ENCODE measurements at places on chromosomes 11 and 22. TPM values are rescaled to one million over a fixed set of nuclear protein-coding genes. Genes with fewer than 3 reads are reported as not detected.

DNA sequence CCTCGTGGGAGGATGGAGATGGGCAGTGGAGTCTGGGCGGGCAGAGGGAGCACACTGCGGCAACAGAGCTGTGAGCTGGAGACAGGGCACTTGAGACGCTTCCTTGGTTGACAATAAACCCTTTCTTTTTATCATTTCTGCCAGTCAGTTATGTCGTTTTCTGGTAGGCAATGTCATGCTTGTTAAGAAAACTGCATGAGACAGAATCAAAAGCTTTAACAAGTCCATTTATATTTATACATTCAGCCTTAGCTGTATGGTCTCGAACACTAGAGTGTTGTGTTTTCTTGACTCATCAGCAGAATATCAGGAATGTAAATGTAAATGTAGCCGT is 31.9 kb downstream of the PPFIA1 start:
- no peak for DNase-seq

- no peak for DNase-seq
Observed at GRCh38 chr22:44179989-44180705, 578 bp upstream of the PARVG start.

The PATE2 gene
- not detected for total RNA-seq

DNA sequence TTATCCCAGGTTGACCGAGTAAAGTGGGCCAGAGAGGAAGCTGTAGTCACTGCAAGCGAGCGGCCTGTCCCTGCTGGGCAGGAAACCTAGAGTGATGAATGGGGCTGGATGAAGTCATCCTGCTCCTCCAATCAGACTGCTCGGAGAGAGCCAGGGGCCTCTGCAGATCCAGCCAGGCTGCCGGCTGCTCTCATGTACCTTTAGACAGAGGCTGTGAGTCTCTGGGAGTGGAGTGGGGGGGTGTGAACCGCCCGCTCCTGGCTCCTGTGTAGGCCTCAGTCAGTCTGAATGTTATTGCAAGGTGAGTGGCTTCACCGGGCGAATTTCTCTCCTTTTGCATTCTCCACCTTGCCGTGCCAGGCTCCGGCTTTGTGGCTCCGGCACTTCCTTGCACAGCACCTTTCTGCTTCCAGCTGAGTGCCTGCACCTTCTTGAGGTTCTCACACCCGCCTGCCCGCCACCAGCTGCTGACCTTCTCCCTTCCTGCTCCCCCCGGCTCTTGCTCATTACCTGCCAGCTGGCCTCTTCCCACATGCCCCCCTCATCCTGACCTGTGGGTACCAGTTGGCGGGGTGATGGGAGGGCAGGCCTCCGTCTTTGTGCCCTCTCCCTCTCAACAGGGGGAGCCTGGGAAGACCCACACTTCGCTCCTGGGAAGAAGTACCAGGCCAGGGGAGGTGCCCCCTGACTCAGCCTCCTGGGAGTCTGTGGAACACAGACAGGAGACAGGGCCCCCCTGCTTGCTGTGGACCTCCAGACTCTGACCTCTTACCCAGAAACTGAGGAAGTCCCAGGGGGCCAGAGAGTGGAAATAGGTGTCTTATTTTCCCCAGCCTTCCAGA is 79.9 kb downstream of the GRAMD1B start:
- DNase-seq = no peak

DNA sequence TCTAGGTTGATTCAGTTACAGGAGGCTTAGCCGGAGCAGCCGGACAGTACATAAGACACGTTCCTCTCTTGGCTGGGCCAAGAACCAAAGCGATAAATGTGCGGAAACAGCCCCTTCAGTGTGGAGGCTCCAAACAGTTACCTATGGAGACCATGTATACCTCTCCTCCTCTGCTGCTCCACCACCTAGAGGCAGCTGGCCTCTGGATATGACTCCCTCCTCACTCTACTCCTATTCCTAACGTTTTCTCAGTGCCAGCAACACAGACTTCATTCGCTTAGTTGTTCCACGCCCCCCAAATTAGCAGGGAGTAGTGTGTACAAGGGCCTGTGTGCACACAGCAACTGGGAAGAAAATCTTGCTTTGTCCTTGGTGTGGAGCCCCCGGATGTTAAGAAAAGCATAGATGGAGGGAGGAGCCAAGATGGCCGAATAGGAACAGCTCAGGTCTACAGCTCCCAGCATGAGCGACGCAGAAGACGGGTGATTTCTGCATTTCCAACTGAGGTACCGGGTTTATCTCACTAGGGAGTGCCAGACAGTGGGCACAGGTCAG is 362.3 kb upstream of the KIRREL3 start:
- no peak for DNase-seq

DNA sequence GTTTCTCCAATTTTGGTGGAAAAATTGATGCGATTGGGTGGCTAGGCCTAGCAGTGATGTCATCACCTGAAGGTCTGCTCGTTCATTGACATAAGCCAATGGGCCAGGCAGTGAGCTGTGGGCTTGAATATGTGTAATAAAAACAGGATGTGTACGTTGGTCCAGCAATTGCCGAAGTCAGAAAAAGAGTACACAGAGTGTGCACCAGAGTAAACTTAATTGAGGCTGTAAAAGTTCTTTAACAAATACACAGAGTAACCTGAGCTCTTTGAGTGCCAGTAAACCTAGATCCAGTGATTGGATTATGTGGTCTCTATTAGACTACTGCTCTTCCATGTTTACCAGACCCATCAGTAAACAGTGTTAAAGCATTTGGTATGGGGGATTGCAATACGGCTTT is 13.0 kb upstream of the GLYATL1 start:
- no peak for DNase-seq

The DDTL gene
- 0.91 TPM for total RNA-seq

DNA sequence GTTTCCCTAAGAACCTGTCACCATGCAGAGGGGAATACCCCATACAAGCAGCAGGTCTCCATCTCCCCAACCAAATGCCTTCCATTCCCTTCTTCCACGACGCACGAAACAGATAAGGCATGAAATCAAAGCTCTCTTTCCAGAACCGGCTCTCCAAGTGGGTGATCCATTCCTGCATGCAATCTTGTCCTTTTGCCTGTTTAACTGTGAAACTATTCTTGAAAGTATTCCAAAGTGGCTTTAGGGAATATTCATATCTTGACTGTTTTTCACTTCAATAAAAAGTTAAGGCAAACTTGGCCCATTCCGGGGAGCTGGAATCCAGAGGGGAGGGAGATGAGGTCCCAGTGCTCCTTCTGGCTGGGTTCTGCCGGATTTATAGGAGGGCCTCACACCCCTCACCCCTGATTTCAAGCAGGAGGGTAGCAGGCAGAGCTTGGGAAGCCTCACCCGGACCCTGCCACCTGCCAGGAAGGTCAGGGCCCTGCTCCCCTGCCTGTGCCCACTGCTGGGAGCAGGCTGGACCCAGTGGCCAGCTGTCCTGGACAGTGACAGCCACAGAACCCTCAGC is 60.9 kb downstream of the SCGB1A1 start:
- no peak for DNase-seq

The GLYATL2 gene
- 0.33 TPM for total RNA-seq

DNA sequence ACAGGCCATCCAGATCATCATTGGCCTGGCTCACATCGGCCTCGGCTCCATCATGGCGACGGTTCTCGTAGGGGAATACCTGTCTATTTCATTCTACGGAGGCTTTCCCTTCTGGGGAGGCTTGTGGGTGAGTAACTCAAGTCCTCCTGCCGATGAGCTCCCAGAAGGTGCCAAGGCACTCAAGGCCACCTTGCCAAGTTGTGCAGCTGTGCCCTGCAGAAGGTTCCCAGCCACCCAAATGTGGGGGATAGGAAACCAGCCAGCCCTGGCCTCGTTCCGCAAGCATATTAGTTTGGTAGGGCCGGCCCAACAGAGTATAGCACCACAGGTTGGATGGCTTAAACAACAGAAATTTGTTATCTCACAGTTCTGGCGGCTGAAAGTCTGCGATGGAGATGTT is 4.0 kb downstream of the MS4A8 start:
- peak; percentile 12 for DNase-seq

The PDGFD gene
- total RNA-seq = 4.7 TPM

DNA sequence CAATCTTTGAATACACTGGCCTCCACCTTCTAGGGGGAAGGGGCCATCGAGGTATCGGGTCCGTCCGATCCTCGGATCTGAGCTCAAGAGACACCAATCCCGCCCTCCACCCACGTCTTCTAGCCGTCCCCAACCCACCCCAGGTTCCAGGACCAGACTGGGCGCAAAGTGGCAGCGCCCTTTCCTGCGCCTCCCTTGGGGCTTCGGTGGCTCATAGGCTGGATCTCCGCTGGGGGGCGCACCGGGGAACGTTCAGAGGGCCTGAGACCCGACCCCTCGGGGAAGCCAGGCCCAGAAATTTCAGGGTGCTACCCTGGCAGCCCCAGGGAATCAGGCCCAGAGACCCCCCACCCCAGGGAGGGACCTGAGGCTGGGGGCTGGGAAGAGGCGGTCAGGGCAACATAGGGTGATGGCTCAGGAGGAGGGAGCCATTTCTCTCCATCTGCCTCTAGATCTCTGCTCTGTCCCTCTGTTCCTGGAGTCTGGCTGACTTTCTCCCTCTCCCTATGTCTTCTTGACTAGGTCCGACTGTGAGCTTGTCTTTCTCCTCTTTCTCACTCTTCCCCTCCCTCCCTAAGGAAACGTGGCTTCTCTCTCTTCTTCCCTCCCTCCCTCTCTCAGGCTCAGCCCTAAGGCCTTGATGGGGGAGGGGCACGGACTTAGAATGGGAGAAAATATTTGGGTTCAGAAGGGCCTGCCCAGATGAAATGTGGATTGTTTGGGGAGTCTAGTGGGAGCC is 1.1 kb downstream of the CREB3L1 start:
- no peak for DNase-seq

GRCh38 chr22:27895600-27895999 is 23.5 kb downstream of the PITPNB start:
- DNase-seq = no peak

DNA sequence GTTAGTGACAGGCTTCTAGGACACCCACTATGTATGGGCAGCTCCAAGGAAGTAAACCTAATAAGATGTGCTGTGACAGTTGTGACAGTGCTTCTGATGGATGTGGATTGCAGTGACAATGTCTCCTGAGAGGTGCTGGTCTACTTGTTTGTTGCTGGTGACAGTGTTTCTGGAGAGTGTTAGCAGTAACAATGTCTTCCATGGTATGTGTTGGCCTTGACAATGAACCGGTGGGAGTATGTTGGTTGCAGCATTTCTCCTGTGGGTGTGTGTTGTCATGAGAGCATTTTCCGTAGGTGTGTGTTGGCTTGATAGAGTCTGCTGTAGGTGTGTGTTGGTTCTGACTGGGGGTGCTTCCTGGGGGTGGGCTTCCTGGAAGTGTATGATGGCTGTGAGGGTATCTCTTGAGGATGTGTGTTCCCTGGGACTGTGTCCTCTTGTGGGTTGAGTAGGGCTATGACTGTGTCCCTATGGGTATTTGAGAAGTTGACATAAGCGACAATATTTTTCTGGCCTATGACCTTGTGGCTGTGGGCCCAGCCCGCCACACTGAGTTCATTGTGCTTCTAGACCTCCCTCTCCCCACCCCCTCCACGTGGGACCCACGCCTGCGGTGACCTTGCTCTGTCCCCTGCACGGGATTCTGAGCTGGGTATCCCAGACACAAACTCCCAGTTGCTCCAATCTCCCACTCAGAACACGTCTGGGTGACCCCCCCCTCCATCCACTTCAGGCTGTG is 1.2 kb downstream of the DCHS1 start:
- peak; percentile 90 for DNase-seq

DNA sequence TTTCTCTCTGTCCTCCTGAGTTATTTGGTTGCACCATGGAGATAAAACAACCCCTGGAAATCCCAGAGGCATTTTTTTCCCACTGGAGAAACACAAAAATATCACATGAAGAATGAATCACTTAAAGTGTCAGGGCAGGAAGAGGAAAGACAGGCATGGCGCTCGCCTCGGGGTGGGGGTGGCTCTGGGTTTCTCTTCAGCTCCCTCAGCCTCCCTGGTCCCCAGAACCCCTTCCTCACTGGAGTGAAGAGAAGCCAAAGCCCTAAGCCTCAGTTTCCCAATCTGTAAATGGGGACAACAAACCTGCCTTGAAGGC is 938 bp downstream of the SHISAL1 start:
- DNase-seq = no peak

- no peak for DNase-seq
Observed at GRCh38 chr11:92211576-92212167, 12.9 kb upstream of the FAT3 start.

The SPTY2D1 gene
- 15.7 TPM for total RNA-seq

The CD3D gene
- total RNA-seq = not detected

DNA sequence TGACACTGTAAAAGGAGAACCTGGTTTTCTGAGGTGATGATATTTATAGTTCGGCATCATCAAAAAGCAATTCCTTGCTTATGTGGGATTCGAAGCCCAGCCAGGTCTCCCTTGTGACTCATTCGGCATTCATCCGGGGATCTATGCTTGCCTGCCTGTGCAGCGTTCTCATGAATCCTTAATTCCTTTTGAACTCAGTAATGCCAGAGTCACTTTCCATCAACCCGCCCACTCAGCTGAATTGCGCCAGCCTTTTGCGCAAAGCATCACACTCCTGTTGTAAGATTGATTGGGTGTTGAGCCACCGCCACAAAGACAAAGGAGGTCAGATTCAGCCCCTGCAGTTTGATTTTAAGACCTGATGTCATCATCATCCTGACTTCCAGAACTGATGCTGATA is 128.6 kb downstream of the SLC17A6 start:
- DNase-seq = no peak

The ARHGEF17 gene
- total RNA-seq = 104 TPM

DNA sequence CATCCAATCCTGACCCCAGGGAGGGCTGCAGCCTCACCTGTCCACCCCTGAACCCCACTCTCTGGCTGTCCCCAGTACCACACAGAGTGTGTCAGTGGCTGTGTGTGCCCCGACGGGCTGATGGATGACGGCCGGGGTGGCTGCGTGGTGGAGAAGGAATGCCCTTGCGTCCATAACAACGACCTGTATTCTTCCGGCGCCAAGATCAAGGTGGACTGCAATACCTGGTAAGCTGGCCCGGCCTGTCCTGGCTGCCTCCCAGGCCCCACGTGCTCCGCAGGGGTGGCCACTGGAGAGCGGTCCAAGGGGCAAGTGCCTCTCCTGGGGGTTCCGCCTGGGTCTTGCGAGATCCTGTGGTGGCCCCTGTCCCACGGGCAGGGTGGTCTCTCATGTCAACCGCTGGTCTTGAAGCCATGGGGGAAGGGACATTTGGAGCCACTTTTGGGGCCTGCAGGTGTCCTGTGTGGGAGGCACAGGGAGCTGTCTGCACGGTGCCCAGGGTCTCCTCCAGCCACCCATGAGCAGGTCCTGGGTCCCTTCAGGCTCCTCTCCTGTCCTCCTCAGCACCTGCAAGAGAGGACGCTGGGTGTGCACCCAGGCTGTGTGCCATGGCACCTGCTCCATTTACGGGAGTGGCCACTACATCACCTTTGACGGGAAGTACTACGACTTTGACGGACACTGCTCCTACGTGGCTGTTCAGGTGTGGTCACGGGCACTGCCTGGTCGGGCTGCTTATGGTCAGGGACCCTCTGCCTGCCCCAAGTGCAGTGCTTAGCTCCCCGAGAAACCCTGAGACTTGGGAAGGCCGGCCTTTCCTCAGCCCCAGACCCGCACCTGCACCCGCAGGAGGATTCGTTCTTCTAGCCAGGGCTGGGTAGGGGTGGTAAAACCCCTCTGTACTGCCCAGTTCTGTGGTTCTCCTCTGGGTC is 11.8 kb downstream of the MUC2 start:
- no peak for DNase-seq

DNA sequence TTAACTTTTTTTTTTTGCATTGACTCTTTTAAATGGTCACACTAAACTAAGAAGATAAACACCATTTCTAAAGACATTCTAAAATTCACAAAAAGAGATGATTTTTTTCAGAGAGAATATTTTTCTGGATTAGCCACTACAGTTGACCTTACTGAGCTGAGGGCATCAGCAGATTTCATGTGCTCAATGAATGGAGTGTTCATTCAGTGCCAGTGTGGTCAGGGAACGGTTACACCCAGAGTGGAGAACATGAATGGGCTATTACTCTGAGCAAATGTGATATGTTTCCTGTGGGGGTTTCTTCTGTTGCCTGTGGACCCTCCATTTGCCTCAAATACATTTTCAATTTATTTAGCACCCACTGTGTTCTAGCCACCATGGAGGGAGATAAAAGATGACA is 19.1 kb downstream of the PKNOX2 start:
- DNase-seq = no peak

All from esophagus muscularis mucosa (tissue), 4 donors.